ENCODE measurements at places on chromosomes 11 and 22.

DNA sequence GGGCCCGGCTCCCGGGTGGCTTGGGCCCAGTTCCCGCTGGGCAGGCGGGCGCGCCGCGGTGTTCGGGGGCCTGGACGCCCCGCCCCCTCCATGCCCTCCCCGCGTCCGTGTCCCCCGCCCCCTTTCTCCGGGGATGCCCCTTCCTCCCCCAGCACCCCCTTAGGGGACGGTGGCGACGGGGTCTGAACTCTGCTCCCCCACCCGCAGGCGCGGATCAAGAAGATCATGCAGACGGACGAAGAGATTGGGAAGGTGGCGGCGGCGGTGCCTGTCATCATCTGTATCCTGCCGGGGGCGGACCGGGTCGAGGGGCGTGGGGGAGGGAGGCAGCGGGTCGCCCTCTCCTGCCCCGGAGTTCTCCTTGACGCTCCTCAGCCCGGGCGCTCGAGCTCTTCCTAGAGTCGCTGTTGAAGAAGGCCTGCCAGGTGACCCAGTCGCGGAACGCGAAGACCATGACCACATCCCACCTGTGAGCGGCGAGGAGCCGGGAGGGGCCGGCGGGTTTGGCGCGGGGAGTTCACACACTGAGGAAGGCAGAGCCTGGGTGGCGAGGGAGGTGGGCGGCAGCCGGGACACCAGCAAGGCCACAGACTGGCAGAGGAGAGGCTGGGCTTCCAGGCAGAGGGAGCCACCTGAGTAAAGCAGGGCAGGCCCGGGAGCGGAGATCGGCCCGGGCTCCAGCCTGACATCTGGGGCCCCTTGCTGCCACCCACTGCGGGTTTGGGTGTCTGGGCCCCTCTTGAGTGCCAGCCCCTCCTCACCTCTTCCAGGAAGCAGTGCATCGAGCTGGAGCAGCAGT is 546 bp downstream of the DRAP1 start:
- peak; percentile 37 for DNase-seq

GRCh38 chr11:123833095-123833494 is 26.9 kb upstream of the OR6M1 start:
- peak; percentile 5 for DNase-seq

- DNase-seq: peak; percentile 57
Measured at GRCh38 chr11:128709402-128709801, 15.5 kb downstream of the FLI1 start.

DNA sequence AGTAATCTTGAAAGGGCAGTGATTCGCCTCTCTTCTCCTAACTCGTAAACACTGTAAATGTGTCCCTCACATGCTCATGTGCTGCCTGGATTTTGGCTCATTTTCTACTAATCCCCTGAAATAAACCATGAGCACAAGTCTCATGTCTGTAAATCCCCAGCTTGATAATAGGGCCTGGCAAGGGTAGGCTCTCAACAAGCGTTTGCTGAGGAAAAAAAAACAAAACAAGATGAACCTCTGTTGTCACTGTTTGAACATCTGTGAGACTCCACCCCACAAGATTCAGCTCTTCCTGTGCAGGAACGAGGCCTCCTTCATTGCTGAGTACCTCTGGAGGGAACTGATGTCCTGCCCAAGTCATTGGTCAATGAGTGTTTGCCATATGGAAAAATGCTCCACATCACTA is 4.5 kb upstream of the CYB5R2 start:
- DNase-seq: no peak

- no peak for DNase-seq
Measured at GRCh38 chr22:47604563-47604962, 842.1 kb downstream of the TBC1D22A start.

- peak; percentile 79 for DNase-seq
Measured at GRCh38 chr22:37196539-37197450, 8.7 kb upstream of the C1QTNF6 start.

DNA sequence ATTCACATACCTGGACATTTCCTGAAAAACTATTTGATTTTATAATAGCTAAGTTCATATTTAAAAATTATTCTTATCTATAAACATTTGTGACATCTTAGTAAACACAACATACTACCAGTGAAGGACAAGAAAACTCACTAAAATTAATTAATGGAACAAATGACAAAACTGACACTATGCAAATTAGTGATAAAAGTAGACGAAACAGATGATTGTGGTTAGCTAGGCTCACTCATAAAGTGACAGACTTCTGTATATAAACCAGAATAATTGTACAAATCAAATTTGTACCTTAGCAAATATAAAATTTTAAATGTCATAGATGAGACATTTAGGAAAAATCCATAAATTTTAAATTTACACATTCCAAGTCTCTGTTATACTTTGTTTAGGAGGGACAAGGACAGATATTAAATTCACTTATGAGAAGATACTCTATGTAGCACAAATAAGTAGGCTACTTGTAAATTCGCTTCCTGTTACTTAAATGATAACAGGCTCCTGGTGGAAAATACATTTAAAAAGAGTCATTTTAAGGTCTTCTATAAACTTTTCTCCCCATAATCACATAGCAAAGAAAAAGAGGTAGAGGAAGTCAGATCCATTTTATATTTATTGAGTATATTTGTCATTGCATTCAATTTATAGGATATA is 81.2 kb downstream of the KIF18A start:
- DNase-seq: no peak

DNA sequence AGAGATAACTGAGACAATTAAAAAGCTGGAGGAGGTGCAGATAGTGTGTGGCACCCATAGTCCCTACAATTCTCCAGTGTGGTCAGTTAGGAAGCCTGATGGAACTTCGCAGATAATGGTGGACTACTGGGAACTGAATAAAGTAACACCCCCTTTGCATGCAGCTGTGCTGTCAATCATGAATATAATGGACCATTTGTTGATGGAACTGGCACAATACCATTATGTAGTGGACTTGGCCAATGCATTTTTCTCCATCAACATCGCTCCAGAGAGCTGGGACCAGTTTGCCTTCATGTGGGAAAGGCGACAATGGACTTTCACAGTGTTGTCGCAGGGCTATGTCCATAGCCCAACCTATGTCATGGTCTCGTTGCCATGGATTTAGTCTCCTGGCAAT is 324.2 kb downstream of the TMEM135 start:
- no peak for DNase-seq

DNA sequence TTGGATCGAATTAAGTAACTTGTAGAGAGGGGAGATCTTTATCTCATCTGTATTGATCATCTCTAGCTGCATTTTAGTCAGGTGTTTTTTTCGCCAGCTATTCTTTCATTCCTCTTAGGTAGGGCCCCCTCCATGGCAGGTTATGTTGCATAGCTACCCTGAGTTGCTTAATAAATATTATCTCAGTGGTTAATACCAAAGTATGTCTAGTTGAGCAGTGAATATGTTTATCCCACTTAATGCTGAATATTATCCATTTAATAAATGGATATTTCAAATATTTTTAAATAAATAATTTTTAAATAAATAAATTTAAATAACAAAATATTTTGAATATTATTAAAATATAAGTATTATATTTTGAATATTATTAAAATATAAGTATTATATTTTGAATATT is 9.6 kb downstream of the PRRG4 start:
- no peak for DNase-seq

GRCh38 chr11:43954241-43954640 is 11.8 kb downstream of the C11orf96 start:
- DNase-seq: no peak

DNA sequence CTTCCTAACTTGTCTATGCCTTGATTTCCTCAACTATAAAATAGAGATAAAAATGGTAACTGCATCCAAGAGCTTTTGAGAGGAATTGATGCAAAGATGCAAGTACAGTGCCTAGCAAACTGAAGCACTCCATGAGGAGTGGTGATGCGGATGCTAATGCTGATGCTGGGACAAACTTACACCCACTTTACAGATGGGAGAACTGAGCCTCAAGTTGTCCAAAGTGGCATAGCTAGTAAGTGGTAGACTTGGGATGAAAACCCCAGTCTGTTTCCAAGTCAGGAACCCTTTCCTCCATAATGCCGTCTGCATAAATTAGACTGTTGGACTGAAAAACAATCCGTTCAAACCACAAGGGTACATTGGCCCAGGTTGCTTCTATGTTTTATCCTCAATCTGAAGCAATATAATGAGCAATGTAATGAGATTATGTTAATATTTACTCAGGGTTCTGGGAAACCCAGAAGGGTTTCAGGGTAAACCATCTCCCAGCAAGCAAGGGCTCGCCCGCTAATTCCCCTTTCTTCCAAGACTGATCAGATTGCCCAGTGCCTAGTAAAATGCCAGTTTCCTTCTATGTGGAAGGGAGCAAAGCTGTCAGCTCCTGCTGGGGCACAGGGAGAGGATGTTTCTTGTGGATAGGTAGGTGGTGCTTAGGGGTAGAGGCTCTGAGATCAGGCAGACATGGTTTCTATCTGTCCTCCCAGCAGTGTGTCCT is 10.4 kb upstream of the EHF start:
- no peak for DNase-seq

Measured in urothelium cell line (cell line).